Stimulated activated CD8-positive, alpha-beta memory T cell treated with anti-CD3 and anti-CD28 coated beads, Interleukin-2, amount 100 ng/mL, for 1 hour (primary cell): ENCODE measurements at places on chromosomes 6 and 20.

DNA sequence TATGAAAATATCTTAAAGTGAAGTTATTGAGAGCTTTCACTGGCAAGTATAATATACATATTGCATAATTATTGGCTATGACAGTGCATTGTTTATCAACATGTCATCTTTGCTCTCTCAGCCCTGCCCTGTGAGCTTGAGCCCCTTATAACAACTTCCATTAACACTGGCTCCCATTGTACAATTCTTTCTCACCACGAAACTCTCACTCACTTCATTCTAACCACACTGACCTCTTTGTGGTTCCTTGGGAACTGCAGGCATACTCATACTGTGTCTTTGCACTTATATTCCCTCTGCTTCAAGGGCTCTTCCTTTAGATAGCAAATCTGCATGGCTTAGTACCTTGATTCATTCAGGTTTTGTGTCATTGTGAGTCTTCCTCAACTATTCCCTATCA is 411.8 kb downstream of the CDKAL1 start:
- DNase-seq = no peak

DNA sequence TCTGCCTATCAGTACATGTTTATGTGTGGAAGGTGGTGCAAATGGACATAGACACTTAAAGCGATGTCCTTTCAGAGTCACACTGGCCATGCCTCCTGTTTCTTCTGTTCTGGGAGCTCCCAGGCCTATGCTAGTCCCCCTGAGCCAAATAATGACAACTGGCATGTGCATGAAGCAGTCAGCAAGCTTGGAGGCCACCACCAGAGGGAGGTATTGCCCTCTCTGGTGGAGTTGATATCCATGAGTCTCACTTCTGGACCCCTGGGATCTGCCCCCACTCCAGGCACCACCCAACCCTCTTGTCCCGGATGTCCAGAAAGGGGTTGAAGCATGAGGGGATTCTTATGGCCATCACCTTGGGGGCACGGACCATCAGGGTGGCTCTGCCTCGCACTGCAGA is 172.2 kb downstream of the AIG1 start:
- no peak for DNase-seq

DNA sequence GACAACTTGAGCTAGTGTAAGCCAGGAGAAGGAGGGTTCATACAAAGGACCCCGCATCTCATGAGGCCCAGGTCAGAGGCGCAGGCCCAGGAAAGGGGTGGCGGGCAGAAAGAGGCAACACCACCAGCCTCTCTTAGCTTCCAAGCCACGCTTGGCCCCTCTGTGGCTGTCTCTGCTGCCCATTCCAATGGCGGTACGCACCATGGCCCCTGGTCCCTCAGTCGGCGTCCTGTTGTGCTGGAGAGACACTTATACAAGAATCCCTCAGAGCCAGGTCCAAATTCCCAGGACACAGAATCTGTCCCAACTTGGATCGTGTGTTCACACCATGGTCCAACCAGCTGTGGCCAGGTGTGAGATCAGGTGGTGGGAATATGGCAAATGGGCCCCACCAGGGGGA is 127.0 kb upstream of the CDH4 start:
- no peak for DNase-seq

DNA sequence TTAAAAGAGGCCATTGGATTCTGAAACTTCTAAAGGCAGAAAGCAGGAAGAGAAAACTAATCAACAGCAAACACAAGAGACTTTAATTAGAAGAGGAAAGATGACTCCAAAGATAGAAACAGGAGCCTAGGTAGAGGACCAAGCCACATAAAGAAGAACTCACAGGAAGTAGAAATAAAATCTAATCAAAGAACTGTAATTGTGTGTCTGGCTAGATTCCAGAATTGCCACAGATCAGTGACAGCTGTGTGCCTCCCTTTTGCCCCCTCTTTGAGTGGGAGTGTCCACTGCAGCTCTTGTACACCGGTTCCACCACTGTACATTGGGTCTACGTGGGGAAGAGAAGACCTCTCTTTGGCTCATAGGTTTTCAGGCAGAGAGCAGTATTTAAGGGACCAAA is 22.3 kb upstream of the THEMIS start:
- no peak for DNase-seq

- no peak for DNase-seq
Observed at GRCh38 chr6:45253453-45253852, 74.7 kb upstream of the RUNX2 start.

DNA sequence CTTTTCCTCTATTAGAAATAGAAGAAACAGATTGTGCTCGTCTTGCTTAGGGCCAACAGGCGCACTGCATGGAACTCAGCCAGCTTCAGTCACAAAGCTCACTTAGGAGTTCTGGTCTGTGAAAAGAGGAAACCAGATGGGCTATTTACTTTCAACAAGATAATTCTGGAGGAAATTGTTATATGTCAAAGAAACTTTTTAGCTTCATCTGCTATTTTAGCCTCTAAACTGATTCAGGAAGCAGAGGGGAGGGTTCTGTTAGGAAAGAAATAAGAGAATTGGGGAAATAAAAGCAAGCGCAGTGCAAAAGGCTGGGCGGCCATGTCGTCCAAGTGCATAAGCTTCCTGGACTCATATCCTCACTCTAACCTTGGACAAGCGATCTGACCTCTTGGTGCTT is 21.3 kb downstream of the PRKN start:
- DNase-seq = no peak

GRCh38 chr6:134529921-134530320 is 212.0 kb upstream of the SGK1 start:
- DNase-seq = no peak

DNA sequence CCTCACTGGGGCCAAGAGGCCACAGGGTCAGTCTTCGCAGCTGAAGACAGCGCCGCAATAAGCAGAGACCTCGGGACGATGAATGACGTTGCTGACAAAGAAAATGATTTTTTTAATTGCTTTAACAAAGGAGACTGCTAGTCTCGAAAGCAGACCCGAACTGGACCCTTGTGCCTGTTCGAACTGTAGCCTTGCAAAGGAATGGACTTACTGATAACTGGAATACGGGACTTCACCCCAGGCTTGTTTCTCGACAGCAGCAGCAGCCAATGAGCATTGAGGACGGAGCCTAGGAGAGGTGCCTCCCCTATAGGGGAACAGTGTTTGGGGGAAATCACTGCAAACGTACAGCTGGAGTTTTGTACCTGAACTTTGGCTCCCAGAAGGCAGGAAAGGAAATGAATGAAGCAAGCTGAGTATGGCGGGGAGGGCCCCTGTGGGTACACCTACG is 1.3 kb upstream of the TAF4 start:
- no peak for DNase-seq

GRCh38 chr6:118644007-118644406 is 7.4 kb downstream of the CEP85L start:
- no peak for DNase-seq

GRCh38 chr6:120869397-120869796 is 464.9 kb downstream of the TBC1D32 start:
- DNase-seq = no peak

GRCh38 chr6:168988280-168988679 is 265.4 kb downstream of the THBS2 start:
- no peak for DNase-seq

GRCh38 chr20:22977047-22977785 is 57.9 kb upstream of the SSTR4 start:
- DNase-seq = no peak

DNA sequence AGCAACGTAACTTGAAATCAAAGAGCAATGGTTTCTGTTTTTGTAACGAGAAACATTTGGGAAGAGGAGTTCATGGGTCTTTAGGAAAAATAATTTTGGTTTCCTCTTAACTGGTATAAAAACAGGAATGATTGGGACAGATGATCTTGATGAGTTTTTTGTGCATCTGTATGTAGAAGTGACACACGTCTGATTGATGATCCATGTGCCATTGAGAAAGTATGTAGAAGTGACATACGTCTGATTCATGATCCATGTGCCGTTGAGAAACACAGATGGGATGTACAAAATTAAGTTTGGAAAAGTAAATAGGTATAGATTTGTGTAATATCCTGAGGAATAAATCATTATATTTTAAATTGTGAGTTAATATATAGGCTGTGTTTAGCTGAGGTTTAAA is 2.1 kb downstream of the KIAA1586 start:
- no peak for DNase-seq

DNA sequence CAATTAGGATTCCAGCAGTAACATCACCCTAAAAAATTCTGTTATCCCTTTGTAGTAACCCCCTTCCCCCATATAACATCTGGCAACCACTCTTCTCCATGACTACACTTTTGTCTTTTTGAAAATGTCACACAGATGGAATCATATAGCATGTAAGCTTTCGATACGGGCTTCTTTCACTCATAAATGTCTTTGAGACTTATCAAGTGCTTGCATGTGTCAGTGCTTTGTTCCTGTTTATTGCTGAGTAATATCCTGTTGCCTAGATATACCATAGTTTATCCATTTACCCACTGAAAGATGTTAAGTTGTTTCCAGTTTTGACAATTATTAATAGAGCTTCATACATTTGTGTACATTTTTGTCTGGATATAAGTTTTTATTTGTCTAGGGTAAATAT is 10.4 kb upstream of the SNPH start:
- DNase-seq = no peak

- no peak for DNase-seq
Observed at GRCh38 chr6:152669895-152670294, 27.8 kb upstream of the MYCT1 start.

GRCh38 chr20:10276878-10277580 is 58.4 kb downstream of the SNAP25 start:
- DNase-seq = no peak

GRCh38 chr6:49087369-49087768 is 375.7 kb downstream of the MMUT start:
- no peak for DNase-seq

- no peak for DNase-seq
Observed at GRCh38 chr20:35004051-35004725, 48.5 kb downstream of the MYH7B start.

DNA sequence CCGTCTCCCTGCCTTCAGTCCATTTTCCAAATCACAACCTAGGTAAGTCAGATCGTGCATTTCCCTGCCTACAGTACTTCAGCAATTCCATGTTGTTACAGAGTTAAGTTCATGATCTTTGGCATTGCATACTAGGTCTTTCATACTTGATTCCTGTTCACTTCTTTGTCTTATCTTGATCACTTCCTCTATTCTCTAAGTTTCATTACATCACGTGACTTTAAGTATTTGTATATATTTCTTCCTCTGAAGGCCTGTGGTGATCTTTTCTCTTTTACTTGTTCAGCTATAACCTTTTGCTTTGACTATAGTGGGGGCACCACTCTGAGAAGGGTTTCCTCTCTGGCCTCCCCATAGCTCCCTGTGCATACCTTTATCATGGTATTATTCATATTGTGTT is 100.2 kb downstream of the TRMT11 start:
- no peak for DNase-seq

GRCh38 chr20:61833807-61834610 is 231.7 kb downstream of the TAF4 start:
- DNase-seq = no peak

DNA sequence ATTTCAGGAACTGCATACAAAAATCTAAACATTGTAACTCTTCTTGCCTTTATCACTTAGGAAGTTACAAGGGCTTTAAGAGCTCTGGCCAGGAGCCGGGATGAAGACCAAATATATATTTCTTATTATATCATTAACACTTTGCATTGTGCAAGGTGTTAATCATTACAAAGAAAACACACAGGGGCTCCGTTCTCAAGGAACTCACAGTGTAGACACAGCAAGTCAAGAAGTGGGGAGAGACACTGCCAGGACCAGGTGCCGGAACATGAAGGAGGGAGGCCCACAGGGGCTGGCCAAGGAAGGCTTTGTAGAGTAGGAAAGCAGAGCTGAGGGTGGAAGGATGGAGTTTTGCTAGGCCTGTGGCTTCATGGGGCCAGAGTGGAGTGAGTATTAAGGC is 17.4 kb downstream of the ITPR3 start:
- no peak for DNase-seq

GRCh38 chr6:148358196-148358785 is 15.7 kb downstream of the SASH1 start:
- DNase-seq = no peak

DNA sequence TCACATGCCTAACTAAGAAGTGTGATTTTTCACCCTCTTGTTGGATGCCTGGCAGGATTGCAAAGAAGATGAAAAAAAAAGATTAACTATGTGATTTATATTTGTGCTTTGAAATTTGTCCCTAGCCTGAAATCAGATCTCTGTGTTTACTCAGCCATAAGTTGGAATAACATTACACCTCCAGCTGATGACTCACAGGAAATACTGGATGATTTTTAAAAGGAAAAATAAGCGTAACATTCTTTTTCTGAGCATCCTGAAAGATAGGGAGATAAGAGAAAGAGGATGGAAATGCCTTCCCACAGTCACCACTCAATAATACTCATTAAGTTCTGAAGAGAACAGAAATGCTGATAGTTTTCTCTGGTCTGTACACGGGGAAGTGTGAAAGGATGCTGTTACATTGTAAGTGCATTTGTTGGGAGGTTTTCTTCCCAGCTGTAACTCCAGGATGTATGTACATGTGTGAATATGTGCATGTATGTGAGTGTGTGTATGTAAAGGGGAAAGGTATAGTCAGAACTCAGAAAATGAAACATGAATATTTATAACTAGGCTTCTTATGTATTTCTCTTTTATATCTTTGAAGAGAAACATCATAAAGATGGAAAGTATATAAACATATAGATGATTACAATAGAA is 37.4 kb upstream of the RIPPLY2 start:
- no peak for DNase-seq
